Naive B cell (primary cell): ENCODE measurements at places on chromosomes 7 and 10.

DNA sequence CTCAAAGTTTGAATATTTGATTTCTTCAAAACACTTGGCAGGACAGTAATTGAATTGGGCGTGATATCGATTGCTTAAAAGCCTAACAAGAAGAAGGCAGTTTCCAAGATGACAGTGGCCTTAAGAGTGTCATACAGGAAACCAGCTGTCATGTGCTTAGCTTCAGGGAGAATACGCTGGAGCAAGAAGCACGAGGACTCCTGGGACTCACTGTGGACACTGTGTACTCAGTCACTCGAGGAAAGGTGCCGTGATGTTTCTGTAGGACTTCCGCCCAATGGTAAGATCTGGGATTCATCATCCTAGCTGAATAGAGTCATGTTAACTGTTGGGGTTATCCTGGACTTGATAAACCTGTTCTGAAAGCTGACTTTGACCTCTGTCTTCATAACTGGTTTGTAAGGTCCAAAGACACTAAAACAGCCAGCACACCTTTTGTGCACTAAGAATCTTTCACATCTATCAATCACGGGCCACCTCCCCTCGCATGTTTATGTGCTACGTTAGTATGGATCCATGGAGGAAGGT is 113.5 kb downstream of the CELF2 start:
- H3K4me1 ChIP-seq: no peaks in the 10 kb centered on the region
- no peaks in the 10 kb centered on the region for H3K27me3 ChIP-seq
- no peak for DNase-seq
- H3K27ac ChIP-seq: no peak overlapping the region
- no peak overlapping the region for H3K4me3 ChIP-seq

DNA sequence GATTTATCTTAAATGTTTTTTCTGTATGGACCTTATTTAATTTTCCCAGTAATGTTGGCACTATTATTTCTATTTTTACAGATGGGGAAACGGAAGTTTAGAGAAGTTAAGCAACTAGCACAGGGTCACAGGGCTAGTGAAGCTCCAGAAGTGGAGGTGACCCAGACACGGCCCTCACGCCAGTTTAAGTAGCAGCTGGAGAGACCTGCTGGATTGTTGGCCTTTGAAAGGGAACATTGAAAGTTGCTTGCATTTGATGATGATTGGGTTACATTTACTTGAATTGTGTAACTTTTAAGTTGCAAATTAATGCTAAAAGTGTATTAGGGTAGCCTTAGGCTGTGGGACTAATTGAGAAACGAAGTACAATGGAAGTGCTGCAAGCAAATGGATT is 25.6 kb downstream of the CDK14 start:
- no peak for DNase-seq
- H3K27me3 ChIP-seq: no peaks in the 10 kb centered on the region
- no peak overlapping the region for H3K4me3 ChIP-seq
- H3K36me3 ChIP-seq: no peaks in the 10 kb centered on the region
- H3K27ac ChIP-seq: no peak overlapping the region

DNA sequence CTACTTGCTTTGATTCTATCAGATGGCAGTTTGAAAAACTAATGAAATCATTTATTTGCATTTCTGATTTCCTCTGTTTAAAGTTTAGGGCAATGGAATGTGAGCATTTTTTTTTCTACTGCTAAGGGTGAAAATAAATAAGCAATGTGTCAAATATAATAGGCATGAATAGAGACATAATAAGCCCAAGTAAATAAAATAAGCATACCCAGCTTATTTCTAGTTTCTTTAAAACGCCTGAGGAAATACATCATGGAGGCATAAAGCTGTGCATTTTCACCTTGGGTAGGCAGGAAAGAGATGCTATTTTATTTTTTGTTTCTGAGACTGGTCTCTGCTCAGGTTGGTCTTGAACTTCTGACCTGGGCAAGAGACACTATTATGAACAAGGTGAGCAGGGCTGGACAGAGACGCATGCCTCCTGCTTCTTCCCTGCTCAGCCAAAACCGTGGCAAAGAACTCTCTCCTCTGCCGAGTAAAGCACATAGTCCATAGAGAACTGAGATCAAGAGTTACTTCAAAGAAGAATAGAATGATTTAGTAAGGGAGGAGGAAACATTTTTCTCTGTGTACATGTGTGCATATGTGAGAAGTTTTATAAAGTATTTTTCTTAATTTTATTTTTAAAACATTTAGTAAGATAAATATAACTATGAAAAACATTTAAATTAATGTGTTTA is 138.1 kb downstream of the GNAI1 start:
- no peak for DNase-seq
- no peaks in the 10 kb centered on the region for H3K4me1 ChIP-seq
- no peaks in the 10 kb centered on the region for H3K36me3 ChIP-seq
- H3K27me3 ChIP-seq: no peaks in the 10 kb centered on the region
- no peak overlapping the region for H3K4me3 ChIP-seq
- H3K27ac ChIP-seq: no peak overlapping the region

- no peaks in the 10 kb centered on the region for H3K4me1 ChIP-seq
- no peaks in the 10 kb centered on the region for H3K36me3 ChIP-seq
- no peak for DNase-seq
- no peak overlapping the region for H3K27ac ChIP-seq
These were observed 153.7 kb downstream of the GALNT17 start for GRCh38 chr7:71285571-71286145.

DNA sequence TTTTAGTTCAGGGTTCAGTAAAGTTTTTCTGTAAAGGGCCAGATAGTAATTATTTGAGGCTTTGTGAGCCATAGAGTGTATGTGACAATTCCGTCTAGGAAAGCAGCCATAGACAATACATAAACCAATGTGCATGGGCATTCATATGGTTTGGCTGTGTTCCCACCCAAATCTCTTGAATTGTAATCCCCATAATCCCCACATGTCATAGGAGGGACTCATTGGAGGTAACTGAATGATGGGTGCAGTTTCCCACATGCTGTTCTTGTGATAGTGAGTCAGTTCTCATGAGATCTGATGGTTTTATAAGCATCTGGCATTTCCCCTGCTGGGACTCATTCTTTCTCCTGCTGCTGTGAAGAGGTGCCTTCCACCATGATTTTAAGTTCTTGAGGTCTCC is 29.9 kb downstream of the SEC61G start:
- no peak overlapping the region for H3K4me3 ChIP-seq
- H3K4me1 ChIP-seq: no peaks in the 10 kb centered on the region
- no peak for DNase-seq
- H3K27ac ChIP-seq: no peak overlapping the region
- no peaks in the 10 kb centered on the region for H3K27me3 ChIP-seq

DNA sequence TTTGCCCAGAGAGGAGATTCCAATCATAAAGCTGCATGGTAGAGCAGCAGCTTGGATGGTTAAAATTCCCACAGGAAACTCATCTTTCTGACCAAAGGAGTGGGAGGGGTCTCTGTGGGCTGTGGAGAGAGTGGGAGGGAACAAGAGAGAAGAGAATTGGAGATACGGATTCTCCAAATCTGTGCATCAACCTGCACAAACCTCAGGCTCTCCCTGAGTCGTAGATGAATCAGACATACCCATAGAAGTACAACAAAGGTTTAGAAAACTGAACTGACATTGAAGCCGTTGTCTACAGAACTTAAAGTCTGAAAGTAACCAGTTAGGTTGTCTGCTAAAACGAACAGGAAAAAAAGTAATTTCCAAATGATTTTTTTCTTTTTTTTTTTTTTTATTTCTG is 41.9 kb downstream of the CYCS start:
- peaks cover 10% of the 10 kb centered on the region for H3K4me1 ChIP-seq
- no peak overlapping the region for H3K27ac ChIP-seq
- no peaks in the 10 kb centered on the region for H3K36me3 ChIP-seq
- H3K4me3 ChIP-seq: no peak overlapping the region
